Skin of body (tissue), 3 donors: ENCODE measurements at places on chromosomes 13 and 19.

GRCh38 chr13:21316376-21316775 lies 139.9 kb downstream of the MRPL57 start:
- no peak for DNase-seq

GRCh38 chr19:3161453-3161852 lies 17.1 kb upstream of the S1PR4 start:
- DNase-seq, result no peak

GRCh38 chr19:53057904-53058580 lies 13.5 kb downstream of the ERVV-2 start:
- no peak for DNase-seq

GRCh38 chr13:29502391-29503008 lies 93.0 kb downstream of the SLC7A1 start:
- no peak for DNase-seq

- DNase-seq, result no peak
Measured at GRCh38 chr19:13089139-13089856, 13.4 kb downstream of the LYL1 start.

DNA sequence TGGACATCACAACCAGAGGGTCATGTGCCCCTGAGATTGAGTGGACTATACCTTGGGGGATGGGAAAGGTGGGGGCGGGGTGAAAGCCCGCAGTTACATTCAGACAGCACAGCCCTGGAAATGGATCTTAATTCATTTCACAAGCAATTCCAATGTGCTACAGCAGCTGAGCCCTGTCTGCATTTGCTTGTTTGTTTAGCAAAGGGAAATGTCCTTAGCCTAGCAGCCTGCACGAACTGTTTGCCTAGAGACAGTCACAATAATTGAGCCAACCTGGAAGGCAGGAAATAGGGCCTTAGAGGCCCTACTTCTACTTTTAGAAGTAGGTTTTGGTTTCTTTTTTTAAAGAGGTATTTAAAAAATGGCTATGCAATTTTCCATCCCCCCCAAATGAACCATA lies 177.3 kb upstream of the KL start:
- no peak for DNase-seq

DNA sequence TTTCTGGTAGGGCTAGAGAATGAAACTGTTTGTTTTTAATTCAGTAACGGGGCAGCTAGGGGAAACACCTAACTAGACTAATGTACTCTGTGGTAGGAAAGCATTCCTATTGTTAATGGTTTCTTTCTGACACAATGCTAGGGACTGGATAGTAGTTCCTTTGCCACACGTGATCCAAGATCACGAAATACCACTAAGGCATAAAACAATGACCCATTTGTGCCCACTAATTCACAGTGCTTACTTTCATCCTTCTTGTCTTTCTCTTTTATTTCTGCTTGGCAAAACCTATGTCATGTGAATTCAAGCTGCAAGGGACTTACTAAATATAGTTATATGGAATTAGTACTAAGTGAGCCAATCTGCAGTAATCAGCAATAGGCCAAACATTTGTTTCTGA lies 834.1 kb upstream of the SLITRK6 start:
- DNase-seq, result no peak

- DNase-seq, result no peak
Measured at GRCh38 chr13:66842766-66843165, 387.4 kb downstream of the PCDH9 start.

DNA sequence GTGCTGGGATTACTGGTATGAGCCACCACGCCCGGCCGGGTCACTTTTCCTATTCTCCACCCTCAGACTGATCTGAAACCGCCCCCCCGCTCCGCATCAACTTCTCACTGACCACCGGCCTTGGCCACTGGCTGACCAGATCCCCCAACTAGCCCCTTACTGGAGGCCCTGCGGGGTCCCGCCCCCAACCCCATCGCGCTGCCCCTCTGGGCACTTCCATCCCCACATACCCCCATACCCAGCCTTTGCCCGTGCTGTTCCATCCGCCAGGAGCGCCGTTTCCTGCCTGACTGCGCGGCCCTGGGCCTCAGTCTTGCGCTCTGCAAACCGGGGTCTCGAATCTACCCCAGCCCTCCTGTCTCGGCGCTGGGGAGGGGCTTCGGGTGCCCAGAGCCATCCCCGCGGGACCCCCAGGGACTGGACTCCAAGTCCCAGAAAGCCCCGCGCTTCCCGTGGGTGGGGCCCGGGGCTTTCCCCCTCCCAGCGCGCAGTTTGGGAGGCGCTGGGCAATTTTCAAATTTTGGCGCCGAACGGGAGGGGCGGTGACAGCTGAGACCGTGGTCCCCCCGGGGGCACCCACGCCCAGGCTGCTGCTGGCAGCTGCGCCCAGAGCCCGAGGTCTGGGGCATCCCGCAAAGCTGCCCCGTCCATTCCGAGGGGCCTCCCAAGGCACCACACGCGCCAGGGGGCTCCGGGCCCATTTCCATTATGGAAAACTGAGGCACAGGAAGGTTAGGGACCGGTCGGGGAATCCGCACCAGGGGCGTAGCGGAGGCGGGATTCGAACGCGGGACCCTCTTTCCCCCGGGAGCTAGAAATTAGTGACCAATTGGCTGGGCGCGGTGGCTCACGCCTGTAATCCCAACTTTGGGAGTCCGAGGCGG lies 5.2 kb upstream of the LMNB2 start:
- peak; percentile 53 for DNase-seq

GRCh38 chr19:11416346-11417052 lies 2.6 kb downstream of the RGL3 start:
- DNase-seq, result no peak

GRCh38 chr13:113358653-113359190 lies 5.2 kb downstream of the GRTP1 start:
- no peak for DNase-seq

- DNase-seq, result no peak
Measured at GRCh38 chr19:4891066-4891465, 11.6 kb downstream of the ARRDC5 start.

DNA sequence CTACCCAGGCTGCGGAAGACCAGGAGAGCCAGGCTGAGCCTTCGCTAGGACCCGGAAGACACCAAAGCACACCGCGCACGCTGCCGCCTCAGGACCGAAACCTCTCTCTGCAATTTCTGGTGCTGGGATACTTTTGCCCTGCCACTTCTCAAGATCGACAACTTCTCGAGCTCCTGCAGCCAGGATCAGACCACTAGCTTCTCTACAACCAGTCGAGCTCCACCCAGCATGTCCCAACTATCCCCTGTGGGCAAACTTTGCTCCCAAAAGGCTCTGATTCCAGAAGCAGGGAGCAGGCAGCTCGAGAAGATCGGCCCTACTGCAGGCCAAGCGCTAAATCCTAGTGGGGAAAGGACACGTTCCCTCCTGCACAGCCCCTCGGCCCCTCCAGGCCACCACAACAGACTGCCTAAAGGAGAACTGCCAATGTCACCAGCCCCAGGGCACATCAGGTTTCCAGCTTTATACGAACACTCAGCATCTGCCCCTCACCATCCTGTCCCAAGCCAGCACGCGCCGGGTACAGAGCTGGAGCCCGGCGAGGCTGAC lies 979 bp downstream of the AKAP8 start:
- DNase-seq, result peak; percentile 58

DNA sequence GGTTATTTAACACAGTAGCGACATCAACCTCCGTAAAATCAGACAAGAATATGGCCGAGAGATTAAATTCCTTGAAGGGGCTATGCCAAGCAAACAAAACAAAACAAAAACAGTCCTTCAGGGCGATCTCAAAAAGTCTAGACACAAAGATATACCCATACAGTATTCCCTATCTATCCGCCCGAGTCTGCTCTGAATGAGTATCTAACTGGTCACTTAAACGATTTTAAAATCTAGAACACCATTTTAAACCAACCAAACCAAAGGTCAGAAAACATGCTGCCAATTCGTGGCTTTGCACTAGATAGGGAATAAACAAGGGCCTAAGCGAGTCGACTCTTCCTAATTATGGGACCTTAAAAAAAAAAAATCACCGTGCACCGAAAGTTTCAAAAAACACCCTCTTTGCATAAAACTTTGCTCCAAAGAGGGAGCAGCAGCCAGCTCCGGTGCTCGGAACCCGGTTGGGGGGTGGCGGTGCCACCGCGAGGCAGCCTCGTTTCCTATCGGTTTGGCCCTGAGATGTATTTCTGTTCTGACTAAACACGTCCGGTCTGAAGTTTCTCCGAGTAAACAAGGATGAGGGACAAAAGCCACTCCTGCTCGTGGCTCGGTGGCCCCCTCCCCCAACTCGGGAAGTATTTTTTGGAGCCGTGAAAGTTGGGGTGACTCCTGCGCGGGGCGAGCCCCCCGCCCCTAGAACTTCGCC lies 1.8 kb downstream of the HMGB1 start:
- peak; percentile 75 for DNase-seq

DNA sequence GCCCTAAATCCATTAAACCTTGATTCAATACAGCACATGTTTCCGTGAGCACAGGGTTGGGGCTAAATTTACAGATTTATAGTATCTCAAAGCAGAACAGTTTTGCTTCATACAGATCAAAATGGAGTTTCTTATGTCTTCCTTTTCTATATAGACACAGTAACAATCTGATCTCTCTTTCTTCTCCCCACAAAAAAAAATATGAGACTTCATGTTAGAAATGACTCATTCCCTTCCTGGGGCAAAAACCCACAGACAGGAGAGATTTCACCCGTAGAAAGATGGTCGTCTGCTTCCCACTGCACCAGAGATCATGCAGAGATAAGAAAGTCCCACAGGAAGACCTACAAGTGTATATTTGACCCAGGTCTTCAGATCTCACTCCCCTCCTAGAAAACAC lies 7.7 kb upstream of the ZNF611 start:
- no peak for DNase-seq

DNA sequence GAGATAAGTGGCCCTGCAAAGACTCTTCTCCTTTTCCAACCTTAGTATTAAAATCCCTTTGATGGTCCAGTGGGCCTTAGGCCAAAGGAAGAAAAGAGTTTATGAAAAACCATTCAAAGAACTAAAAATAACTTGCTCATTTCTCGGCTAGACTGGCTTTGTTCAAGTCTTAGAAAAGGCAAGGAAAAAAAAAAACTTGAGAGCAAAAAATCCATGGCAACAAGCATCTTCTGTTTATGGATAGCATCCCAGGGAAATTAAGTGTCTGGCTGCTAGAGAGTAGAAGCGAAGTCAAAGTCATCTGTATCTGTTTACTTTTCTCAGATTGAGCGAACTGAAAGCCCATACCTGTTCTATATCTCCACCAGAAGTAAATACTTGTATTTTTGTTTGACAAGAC lies 129.6 kb downstream of the KCTD15 start:
- DNase-seq, result no peak

GRCh38 chr13:83798731-83799130 lies 83.5 kb downstream of the SLITRK1 start:
- DNase-seq, result no peak

DNA sequence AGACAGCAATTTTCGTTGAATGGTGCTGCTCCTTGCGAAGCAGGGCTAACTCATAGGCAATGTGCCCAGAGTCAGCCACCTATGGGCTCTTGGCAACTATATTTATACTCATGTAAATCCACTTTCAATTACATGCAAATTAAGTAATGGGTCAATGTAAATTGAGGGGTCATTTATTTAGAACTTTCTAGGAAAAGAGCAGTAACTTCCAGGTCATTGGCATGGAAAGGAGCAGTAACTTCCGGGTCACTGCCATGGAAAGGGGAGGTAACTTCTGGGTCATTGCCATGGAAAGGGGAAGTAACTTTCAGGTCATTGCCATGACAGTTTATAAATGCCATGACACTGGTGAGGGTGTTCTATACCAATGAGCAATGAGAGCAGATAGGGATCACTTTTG lies 11.6 kb downstream of the KLK4 start:
- DNase-seq, result no peak

DNA sequence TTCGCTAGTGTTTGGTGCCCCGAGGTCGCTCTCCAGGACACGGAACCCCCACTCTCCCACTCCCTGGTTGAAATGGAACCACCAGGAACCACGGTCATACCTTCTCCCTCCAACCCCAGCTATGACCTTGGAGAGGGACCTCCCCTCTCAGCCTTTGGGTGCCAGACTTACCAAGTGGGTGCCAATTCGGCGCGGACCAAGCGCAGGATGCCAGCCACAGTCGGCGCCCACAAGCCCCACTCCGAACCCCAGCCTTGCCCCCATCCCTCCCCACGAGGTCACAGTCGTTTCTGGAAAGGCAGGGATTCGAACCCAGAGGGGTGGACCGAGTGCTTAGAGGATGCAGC lies 910 bp downstream of the PDE4C start:
- DNase-seq, result no peak

DNA sequence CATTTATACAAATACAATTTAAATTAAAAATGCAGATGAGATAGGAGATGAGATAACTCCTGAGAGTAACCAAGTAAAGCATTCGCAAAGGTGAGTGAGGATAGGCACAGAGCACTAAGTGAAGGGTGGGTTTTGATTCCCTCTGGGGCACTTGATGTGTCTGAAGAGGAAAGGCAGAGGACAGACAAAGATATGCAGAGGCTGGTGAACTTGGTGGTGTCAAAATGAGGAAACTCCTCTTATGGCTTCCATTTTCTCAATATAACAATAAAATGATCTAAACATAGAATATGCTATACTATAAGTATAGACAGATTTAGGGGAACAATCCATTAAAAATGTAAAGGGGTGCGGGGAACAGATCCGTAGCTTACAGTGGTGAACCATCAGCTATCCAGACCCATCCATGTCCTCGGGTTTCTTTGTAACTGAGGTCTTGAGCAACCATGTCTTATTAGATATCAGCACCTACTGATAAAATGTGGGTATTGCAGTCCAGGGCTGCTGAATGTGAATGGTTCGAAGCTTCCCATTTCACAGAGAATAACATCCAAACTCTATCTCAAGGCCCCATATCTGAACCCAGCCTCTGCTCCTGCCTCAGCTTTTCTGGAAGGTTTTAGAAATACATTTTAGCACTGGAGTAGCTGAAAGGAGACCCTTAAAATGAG lies 73.9 kb upstream of the SLC10A2 start:
- DNase-seq, result no peak

DNA sequence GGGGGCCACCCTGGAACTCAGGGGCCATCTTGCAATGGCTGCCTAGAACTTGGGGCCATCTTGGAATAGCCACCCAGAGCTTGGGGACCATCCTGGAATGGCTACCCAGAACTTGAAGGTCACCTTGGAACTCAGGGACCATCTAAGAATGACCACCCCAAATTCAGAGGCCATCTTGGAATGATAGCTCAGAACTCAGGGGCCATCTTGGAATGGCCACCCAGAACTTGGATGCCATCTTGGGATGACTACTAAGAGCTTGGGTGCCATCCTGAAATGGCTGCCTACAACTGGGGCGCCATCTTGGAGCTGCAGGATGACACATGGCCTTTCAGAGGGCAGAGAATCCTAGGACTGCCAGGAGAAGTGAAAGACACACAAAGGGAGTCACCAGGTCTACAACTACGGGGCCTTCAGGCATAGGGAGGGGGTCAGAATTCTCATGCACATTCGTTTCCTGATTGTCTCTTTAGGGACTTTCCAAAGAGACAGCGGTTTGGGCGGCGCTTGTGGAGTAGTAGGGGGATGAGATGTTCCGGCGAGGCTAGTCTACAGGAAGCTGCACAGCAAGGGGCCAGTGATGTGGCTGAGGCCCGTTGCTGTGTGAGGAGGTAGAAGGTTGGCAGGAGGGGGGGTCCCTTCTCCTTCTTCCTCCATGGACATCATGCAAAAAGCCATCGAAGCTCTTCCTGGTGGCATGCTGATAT lies 125.0 kb downstream of the IER2 start:
- DNase-seq, result no peak
